ENCODE measurements at places on chromosomes 7 and 10.

DNA sequence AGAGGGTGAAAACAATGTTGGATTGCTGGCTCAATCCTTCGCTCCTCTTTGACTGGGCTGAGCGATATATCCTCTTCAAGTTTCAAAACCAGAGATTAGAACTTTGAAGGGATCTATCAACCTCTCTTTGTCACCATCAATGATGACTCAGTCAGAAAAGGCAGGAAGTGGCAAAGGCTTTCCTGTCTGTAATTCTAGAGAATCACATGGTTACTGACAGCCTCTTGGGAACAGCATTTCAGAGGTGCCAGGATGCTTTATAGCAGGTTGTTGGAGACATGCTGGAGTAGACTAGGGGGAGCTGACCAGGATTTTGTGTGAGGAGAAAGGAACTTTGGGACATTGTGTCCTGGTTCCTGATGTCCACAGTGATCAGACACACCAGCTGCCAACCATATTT, 81.3 kb downstream of the PRKCQ start:
- no peaks in the 10 kb centered on the region for H3K27me3 ChIP-seq
- H3K4me3 ChIP-seq: peak overlapping the region; percentile 53
- peak; percentile 39 for DNase-seq
- peaks cover 34% of the 10 kb centered on the region for H3K36me3 ChIP-seq
- H3K27ac ChIP-seq: peak overlapping the region; percentile 95

DNA sequence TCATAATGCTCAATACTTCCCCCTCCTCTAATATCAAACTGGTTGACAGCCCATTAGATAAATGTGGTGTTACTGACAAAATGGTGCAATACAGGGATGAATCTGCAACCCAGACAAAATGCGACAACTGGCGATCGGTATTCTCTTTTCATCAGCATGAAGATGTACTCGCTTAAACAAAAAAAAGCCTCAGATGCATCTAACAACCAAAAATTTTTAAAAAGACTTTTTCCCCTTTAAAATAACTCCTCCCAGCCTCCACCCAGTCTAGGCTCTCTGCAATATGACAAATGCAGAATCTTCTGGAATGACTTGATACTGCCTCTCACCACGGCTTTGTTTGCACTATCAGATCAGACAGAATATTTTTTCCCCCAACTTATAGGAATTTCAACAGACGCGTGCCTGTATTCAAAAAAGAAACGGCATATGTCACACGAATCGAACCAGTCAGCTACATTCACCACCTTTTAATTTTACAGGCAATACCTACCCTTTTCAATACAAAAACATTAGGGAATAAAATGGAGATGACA, 1.2 kb downstream of the YWHAG start:
- peaks cover 40% of the 10 kb centered on the region for H3K4me1 ChIP-seq
- H3K4me3 ChIP-seq: peak overlapping the region; percentile 96
- DNase-seq: no peak
- H3K36me3 ChIP-seq: peaks cover 24% of the 10 kb centered on the region
- peak overlapping the region; percentile 95 for H3K27ac ChIP-seq

GRCh38 chr7:44072364-44073231, 7.2 kb upstream of the PGAM2 start:
- H3K4me1 ChIP-seq: peaks cover 24% of the 10 kb centered on the region
- DNase-seq: peak; percentile 35
- peak overlapping the region; percentile 9 for H3K4me3 ChIP-seq
- H3K27me3 ChIP-seq: no peaks in the 10 kb centered on the region
- H3K36me3 ChIP-seq: peaks cover 42% of the 10 kb centered on the region

DNA sequence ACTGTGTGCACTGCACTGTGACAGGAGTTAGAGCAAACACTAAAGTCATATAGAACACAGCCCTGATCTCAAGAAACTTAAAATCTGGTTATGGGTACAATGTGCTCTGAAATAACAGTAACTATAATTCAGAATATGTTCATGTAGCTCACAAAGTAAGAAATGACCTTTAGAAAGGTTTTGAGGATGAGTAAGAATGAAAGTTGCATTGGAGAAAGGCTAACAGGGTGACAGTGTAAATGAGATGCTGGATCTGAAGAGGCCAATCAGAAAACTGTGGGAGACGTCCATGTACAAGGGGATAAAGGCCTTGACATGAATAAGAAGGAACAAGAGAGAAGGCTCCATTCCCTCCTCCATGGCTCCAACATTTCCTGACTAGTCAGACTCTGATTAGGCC, 124.7 kb downstream of the GRM3 start:
- no peak overlapping the region for H3K27ac ChIP-seq
- H3K4me3 ChIP-seq: no peak overlapping the region
- DNase-seq: no peak
- H3K4me1 ChIP-seq: no peaks in the 10 kb centered on the region
- no peaks in the 10 kb centered on the region for H3K27me3 ChIP-seq
